Activated naive CD8-positive, alpha-beta T cell treated with anti-CD3 and anti-CD28 coated beads, Interleukin-2, amount 10 ng/mL, durations not matched to agents 7 days and 5 days (primary cell): ENCODE measurements at places on chromosomes 2 and 18. TPM values are rescaled to one million over a fixed set of nuclear protein-coding genes. Genes with fewer than 3 reads are reported as not detected.

Gene ABCB11
- 0.28 TPM for total RNA-seq

DNA sequence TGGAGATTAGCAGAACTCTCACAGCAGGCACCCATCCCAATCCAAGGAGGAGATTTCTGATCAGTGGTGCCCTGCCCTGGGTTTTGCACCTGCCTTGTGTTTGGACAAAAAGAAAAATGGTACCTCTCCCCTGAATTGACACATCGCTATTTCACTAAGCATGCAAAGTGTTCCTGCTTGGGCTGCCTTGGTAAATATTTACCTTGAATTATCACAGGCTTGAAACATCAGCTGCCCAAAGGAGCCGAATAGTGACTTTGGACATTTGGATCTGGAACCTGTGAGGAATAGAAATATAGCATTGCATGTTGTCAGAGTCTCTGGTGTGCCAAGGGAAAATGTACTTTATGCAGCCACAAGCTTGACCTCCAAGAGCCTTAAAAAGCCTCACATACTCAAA lies 926.4 kb upstream of the FANCL start:
- no peak for DNase-seq

- DNase-seq, result no peak
These were observed 4.9 kb downstream of the DLGAP1 start for GRCh38 chr18:4450065-4450658.

DNA sequence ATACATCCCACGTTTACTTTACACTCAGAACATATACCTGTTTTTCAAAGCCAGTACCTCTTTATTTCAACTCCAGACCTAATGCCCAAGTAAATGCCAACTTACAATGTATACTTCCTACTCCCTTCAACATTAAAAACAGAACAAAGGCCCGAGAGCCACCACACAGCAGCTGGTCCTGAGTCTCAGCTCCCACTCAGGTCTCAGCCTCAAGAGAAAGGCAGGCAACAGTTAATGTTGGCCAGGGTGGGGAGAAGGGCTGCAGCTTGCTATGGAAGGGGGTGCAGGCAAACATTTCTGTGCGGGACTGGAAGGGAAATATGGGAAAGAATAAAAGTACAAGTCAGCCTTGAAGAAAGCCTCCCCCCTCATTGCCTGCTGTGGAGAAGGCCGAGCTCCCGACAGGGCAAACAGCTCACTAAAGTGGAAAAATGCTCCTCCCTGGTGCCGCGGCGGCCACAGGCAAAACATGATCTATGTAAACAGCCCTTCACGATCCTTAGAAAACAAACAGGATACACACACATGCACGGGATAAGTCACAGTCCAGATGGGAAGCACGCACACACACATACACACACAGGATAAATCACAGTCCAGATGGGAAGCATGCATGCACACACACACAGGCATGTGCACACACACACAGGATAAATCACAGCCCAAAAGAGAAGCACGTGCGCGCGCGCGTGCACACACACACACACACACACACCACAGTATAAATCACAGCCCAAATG lies 67.4 kb downstream of the ADNP2 start:
- no peak for DNase-seq

Gene TCF4
- total RNA-seq, result 0.75 TPM

Gene SOX11
- not detected for total RNA-seq

Gene NAT8
- not detected for total RNA-seq

DNA sequence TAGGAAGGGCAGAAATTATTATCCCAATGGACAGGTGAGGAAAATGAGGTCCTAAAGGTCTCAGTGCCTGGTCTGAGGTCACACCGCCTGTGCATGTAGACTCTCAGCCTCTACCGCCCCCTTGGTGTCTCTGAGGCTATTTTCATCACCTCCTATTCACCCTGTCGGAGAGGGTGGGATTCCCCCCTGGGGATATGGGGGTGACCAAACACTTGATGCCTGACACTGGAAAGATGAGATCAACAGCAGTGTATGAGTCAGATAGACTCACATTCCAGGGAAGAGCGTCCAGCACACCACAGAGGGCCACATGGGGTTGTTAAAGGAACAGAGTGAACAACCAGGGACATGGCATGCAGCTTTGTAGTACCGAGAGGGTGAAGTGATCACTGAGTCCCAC lies 199.7 kb downstream of the SMAD2 start:
- DNase-seq, result no peak

DNA sequence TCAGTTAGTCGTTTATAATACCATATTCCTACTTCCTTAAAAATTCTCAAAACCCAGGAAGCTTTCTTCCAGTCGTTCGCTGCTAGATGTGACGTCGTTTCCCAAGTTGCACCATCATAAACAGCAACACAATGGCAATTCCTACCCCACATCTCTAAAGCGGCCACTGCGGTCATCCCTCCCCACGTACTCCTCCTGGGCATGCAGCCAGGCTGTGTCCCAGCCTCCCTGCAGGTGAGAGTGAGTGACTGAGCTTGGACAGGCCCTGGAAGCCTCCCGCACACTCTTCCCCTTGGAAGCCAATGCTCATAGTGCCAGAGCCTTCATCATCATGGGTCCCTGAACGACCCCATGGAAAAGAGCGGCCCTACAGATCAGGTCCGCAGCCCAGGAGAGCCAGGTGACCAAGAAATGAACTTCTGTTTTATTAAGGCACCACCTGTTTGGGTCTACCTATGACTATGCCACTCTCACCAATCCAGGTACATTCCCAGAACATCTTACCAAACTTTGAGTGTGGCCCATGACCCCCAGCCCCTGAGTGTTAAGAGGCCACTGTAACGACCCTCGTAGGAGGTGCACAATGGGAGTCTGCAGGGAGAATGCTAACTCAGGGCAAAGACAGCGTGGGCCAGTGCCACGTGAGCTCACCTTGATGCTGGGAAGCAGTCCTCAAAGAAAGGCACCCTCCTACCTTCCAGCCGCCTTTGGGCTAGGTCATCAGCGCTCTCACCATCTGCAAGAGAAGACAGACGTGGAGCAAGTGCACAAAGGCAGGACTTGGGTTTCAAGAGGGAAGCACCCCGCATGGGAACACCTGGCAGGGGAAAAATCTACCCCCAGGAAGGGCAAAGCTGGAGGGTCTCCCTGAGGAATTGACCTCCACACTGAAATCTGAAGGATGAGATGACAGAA lies 74.7 kb upstream of the RAB6C start:
- DNase-seq, result no peak

GRCh38 chr2:212337486-212338343 lies 200.9 kb downstream of the ERBB4 start:
- no peak for DNase-seq

DNA sequence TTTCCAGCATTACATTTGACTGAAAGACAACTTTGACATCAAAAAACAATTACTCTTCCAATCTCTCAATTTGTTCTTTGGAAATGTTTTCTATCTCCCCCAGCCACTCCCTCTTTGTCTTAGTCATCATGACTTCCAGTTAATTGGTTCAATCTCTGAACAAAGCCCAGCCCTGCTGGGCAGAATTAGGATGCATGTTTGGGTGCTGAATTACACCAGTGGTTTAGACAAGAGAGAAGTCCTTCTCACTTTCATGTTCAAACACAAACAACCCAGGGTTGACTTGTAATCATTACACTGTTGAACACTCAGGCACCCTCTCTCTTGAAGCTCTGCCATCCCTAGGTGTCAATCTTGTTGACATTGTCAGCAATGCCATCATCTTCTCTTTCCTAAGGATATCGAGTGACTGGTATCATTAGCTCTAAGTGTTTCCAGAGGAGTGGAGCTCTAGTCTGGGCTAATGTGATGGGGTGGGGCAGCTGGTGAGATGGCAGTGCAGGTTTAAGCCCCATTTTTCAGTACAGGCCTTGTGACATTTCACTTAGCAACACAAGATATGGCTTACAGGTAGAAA lies 90.8 kb upstream of the MEIS1 start:
- DNase-seq, result no peak

DNA sequence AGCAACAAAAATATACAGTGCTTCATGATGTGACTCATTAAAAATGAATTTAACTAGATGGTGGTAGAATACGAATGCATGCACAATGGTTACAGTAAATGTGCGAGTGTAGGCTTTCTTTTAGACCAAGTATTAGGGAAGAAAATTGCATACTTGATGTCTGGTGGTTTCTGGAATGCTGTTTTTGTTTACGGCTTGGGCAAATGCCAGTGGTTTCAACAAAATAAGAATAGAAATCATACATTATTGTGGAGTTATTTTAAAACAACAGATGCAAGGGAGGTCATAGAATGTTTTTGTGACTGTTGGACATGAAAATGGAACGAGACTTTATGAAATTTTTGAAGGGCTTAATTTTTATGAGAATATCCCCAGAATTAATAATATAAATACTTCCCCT lies 580.9 kb downstream of the PLCL1 start:
- no peak for DNase-seq

GRCh38 chr2:228527197-228527881 lies 345.9 kb upstream of the SPHKAP start:
- no peak for DNase-seq

- no peak for DNase-seq
These were observed 310.3 kb downstream of the NOL4 start for GRCh38 chr18:33914399-33914798.

DNA sequence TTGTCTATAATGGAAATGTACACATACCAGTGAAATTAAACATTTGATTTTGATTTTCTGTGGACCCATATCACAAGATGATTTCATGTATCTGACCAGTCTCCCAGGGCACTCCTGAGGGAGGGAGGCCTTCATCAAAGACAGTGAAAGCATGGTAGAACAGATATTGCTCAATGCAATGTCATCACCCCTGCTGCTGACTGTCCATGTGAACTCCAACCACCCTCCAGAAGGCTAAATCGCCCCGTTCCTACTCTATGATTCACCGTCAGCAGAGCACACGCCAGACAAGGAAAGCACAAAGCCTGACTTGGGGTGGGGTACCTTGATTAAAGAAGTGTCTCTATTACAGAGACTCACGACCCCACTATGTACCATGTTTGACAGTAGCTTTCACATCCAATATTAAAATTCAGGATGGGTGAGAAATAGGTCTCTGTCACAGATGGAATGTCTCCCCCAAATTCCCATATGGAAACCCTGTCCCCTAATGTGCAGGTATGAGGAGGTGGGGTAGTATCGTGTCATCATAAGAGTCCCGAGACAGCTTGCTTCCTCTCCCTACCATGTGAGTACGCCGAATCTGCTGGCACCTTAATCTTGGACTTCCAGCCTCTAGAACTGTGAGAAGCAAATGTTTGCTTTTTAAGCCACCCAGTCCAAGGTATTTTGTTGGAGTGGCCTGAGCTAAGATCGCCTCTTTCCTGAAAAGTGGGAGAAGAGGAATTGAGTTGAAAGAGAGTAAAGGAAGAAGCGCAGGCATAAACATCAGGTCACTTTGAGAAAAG lies 42.4 kb downstream of the CYB5A start:
- no peak for DNase-seq

Gene SLC19A3
- total RNA-seq, result not detected

- DNase-seq, result no peak
These were observed 138.4 kb upstream of the NOSTRIN start for GRCh38 chr2:168663993-168664392.

Gene PLGLB2
- total RNA-seq, result 2.4 TPM

Gene GPAT2
- 14.0 TPM for total RNA-seq

DNA sequence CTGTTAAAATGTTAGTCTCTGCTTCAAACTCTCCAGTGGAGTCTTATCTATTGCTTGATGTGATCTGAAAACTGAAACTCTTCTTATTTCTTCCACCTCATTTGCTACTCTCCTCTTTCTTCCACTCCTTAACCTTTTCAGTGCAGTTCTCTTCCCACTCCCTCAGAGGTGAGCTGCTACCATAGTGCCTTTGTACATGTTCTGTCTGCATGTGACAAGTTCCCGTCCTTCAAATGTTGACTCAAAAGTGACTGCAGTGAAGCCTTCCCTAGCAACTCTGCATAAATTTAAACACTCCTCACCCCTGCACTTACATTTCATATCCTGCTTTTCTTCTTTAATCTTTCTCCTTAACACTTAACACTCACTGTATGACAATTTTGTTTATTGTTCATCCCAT lies 12.1 kb downstream of the SGO2 start:
- no peak for DNase-seq

Gene TMEM87B
- total RNA-seq, result 24.2 TPM

- no peak for DNase-seq
These were observed 39.4 kb downstream of the EVA1A start for GRCh38 chr2:75521225-75521872.

Gene CRYGD
- total RNA-seq, result not detected

DNA sequence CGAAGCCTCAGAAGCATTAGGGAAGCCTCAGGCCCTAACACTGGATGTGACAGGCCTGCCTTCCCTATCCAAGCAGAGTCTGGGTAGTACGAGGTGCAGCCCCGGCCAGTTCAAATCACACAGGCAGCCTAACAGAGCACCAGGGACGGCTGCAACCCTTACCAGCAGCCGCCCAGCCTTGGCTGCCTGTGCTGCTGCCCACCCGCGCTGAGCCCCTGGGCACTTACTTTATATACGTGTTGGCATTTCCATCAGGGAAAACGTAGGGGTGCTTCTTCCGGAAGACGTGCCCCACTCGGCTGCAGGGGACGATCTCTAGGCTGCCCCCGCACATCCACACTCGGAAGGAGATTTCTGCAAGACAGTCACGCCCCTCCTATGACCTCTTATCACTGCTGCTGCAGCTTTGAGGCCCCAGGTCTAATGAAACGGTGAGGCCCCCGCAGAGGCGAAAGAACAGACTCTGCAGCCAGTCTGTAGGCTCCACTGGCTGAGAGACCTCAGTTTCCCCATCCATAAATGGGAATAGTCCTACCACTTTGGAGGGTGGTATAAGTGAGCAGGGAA lies 124.7 kb upstream of the CAPN13 start:
- DNase-seq, result no peak

Gene UGT1A5
- not detected for total RNA-seq

- no peak for DNase-seq
These were observed 2036.1 kb upstream of the LRRTM1 start for GRCh38 chr2:82340578-82341053.

DNA sequence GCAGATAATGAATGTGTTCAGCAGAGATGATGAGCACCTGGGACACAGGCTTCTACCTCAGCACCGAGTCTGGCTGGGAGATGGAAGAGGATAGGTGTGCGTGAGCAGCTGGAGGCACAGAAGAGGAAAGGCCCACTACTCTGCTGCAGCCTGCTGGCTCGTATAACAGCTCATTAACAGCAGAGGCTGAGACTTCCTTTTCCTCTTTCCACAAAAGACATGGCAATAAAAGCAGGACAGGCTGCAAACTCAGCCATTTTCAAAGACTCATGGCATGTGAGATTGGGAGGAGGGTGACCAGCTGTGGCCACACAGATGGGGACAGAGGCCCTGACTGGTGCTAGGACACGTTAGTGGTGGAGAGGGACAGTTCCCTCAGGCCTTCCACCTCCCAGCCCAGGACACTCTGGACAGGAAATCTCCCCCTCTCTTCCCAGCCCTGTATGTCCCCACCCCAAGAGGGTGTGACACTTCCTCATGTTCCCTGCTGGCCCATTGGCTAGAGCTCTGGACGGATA lies 60.3 kb downstream of the CACNB4 start:
- DNase-seq, result no peak
